ENCODE measurements at places on chromosomes 2 and 18.

DNA sequence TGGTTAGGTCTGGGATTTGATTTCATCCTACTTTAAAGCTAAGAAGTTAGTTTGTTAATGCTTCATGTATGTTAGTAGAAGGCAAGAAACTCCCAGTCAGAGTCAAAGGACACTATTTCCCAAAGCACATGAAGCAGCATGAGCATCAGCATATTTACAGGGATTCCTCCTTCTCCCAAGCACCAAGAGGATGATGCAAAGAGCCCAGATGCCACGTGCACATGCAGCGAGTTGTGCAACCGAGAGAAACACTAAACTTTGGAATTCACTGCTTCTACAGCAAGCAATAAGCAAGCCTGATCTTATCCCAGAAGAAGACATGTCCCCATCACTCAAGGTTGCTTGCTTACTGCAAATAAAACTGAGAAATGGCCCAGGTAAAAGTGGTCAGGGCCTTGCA lies 32.5 kb downstream of the CPO start:
- DNase-seq, result no peak

- DNase-seq, result no peak
Observed at GRCh38 chr2:160409480-160409879, 84.1 kb downstream of the RBMS1 start.

DNA sequence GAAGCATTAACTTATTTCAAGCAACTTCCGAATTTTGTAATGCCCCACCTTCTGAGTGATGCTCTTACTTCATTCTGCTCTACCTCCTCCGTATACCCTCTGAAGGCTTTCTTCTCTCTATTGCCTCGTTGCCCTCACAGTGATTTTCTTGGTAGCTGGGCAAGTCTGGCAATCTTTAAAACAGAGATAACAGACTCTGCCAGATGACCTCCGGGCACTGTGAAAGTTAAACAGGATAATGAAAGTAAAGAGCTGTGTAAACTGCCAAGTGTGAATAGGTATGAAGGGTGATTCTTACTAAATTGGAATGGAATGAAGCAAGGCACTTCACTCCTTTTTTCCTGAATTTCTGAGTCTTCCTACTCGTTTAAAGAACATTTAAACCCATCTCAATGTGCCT lies 207.3 kb upstream of the GYPC start:
- no peak for DNase-seq

DNA sequence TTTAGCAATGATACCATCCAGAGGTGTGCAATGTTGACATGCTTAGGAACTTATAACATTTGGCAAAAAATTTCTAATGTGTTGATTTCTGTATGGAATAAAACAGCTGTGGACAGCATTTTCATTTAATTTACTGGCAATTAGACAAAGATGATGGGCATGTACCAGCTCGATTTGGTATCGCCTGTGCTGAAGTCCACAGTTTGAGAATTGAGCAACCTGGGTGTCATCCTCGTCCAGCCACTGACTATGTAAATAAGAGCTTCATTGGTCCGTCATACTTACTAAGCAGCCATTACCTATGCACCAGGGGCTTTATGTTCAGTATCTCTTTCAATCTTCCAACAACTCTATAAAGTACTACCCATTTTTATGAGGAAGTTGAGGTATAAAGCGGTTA lies 24.6 kb upstream of the ACAA2 start:
- no peak for DNase-seq

DNA sequence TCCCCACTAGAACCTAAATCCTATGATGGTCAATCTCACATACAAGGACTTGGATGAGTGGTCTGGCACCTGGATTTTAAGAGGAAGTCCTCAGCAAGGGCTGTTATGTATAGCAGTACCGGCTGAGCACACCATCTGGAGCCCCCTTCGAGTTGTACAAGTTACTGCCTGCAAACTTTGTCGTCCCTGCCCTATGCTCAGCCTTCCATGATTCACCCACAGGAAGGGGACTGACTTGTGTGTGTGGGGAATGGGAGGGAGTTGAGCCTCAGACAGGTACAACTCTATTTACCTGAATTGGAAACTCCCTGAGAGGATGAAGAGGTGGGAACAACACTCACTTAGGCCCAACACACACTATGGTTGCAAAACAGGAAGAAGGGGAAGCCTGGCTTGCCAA lies 186.6 kb downstream of the MYO5B start:
- DNase-seq, result no peak

DNA sequence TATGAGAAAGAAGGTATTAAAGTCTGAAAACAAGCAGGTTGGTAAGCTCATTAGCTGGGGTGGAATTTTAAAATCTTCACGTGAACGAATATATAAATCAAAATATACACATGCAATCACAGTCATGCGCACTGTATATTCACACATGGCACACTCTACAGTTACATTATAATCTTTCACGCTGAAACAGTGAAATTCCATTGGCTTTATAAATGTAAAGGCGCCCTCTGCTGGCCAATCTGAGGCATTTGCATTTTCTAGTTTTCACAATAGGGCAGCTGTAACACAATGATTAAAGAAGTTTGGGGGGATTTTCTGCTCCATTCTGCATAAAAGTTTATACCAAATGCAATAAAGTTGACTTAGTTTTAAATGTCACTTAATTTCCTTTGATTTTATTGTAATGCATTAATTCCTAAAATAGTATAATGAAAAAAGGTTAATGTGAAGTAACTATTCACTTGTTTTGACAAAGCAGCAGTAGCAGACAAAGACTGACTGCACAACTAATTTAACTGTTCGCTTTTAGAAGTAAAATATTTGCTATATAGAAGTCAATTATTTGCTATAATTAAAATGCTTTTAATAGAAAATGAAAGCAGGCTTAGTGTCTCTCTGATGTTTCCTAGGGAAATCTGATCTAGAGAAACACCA lies 17.2 kb downstream of the IFIH1 start:
- DNase-seq, result peak; percentile 27

DNA sequence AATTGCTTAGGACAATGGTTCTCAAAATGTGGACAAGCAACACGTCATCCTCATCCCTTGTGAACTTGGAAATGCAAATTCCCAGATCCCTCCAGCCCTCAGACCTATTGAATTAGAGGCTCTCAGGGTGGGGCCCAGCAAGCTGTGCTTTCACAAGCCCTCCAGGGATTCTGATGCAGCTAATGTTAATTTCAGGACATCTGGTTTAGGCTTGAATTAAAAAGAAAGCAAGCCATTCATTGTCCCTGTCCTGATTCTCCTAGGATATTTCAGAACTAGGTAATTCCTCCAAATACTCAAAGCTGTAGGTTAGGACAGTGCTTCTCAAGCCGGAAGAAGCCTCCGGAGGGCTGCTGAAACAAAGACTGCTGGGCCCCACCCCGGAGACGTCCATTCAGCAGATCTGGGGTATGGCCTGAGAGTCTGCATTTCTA lies 26.0 kb upstream of the GLI2 start:
- DNase-seq, result no peak

DNA sequence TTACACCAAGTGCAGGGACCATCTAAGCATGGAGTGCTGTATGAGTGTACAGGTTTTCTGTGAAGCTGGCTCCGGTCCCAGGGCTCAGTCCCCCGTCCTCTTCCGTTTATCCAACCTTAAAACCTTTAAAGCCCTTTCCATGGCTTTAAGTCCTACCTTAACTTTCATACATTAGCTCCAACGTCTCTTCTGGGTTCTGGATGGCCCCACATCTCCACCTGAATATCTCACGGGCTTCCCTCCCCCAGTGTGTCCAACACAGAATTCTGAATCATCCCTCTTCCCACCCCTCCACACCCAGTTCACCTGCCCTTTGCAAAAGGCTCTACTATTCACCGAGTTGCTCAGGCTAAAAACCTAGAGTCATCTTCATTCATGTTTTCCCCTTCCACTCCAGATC lies 12.8 kb downstream of the ARHGAP25 start:
- DNase-seq, result no peak

- DNase-seq, result no peak
Observed at GRCh38 chr18:24947521-24948305, 404.3 kb downstream of the ZNF521 start.

- DNase-seq, result no peak
Observed at GRCh38 chr2:75894170-75894569, 183.5 kb upstream of the GCFC2 start.

DNA sequence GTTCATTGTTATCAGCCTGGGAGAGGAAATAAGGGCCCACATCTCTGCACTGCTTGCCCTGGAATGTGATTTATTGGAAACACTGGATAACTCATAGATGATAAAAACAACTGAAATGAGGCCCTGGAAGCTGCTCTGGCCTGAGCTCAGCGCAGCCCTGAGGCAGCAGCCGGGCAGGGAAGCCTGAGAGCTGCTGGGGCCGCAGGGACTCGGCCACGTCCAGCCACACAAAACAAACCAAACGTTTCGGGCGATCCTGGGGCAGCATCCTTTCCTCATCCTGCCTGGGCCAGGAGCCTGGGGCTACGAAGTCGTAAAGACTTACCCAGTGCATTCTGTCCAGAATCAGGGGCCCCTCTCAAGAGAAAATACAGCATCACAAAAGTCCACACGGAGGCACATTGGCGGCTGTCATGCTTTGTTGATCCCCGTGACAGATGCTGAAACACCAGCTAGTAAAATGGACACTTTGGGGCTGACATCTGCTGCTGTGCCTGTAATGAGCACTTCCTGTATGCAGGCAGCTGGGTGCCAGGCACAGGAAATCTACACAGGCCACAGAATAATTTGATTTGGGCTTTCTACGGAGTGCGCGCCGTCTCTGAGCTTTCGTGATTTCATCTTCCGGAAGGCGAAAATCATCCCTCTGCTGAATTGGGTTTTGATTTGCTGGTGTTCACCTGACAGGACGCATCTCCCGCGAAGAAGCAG lies 250.6 kb downstream of the EIPR1 start:
- no peak for DNase-seq

GRCh38 chr2:203781151-203781550 lies 74.7 kb downstream of the CD28 start:
- no peak for DNase-seq

DNA sequence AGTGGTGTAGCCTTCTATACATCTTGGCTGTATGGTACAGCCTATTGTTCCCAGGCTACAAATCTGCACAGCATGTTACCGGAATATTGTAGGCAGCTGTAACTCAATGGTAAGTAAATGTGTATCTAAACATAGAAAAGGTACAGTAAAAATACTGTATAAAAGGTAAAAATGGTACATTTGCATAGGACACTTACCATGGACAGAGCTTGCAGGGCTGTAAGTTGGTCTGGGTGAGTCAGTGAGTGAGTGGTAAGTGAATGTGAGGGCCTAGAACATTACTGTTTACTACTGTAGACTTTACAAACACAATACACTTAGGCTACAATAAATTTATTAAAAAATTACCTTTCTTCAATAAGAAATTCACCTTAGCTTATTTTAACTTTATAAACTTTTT lies 3.7 kb upstream of the MRPS9 start:
- no peak for DNase-seq

DNA sequence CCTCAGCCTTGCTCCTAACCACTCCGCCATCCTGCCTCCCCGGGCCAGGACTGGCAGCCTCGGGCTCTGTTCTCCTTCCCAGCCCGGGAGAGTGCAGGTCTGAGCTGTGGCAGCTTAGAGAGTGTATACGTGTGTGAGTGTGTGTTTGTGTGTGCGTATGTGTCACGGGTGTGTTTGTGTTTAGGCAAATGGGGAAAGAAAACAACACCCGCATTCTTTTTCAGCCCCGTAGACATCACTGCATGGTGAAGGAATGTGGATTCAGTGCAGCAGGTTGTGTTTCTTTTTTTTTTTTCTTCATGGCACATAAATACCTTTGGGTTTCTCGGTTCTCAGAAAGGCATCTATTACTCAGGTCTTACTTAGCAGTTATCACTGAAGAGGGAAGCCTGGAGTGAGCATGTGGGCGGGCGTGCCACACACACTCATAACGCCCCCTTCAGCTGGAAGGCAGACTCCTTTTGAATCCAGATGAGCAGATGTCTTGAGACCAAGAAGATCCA lies 44.2 kb downstream of the GLI2 start:
- DNase-seq, result no peak

- no peak for DNase-seq
Observed at GRCh38 chr2:104249629-104250028, 604.3 kb upstream of the POU3F3 start.

- DNase-seq, result no peak
Observed at GRCh38 chr18:60506682-60507081, 134.1 kb upstream of the MC4R start.

- no peak for DNase-seq
Observed at GRCh38 chr2:212721026-212721451, 182.4 kb upstream of the ERBB4 start.

GRCh38 chr2:21042958-21043743 lies 722 bp downstream of the APOB start:
- DNase-seq, result no peak

DNA sequence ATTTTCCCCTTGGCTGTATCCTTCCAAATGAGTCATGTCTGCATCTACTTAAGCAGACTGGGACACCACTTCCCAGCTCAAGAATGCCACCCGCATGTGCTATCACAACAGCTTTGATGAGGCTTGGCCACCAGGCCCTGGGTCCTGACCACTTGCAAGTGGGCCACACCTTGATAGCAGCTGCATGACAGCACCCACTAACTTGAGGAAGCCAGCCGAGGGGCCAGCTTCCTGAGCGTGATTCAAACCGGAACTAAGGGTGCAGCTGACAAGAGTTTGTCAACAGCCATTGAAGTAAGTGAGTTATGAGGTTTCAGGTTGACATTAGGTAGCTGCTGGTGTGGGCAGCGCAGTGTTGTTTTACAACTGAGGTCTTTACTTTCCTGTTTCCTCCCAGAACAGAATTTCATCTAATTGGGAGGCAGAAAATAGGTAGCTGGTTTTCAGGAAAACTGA lies 54.4 kb downstream of the EPHA4 start:
- peak; percentile 66 for DNase-seq

GRCh38 chr2:216215658-216216390 lies 106.7 kb downstream of the XRCC5 start:
- DNase-seq, result no peak

GRCh38 chr2:127455566-127456493 lies 37.6 kb downstream of the PROC start:
- no peak for DNase-seq

DNA sequence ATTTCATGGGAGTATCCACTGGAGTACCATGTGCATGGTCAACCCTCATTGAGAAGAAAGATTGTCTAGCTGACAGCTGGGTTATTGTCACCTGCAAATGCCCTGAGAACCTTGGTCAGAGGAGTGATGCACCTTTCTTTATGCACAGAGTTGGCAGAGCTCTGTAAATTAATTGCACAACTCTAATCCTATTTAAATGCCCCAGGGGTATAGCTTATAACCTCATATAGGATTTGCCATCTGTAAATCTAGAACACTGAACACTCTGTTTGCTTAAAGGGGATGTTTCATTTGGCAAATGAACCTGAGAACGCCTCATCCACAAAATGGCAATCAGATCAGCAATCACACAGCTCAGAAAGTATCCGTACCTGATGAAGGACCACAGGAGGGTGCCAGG lies 71.8 kb upstream of the SP5 start:
- no peak for DNase-seq

DNA sequence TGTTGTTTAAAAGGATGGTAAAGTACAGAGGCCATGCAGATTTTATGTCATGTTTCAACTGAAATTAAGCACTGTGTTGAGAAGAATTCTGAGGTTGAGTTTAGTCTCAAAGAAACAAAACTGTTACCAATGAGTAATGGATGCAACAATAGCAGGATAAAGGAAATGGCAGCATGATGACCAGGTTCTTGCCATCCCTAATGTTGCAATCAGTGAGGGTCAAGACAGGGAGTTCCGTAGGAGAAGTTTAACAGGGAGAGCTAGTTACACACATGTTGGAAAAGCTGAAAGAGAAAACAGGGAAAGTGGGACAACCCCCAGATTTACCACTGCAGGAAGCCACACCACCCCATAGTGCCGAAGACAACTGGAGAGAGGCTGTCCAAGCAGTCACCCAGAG lies 343.8 kb upstream of the EPHA4 start:
- DNase-seq, result no peak

GRCh38 chr2:134098321-134098720 lies 155.6 kb upstream of the MGAT5 start:
- DNase-seq, result no peak

- DNase-seq, result no peak
Observed at GRCh38 chr2:228446734-228447133, 265.2 kb upstream of the SPHKAP start.
